ENCODE measurements at places on chromosomes 4 and X.

GRCh38 chr4:111678479-111678878 is 466.8 kb upstream of the FAM241A start:
- DNase-seq = no peak

GRCh38 chrX:148615491-148615890 is 115.1 kb downstream of the AFF2 start:
- DNase-seq = no peak

GRCh38 chr4:77044461-77045150 is 31.2 kb downstream of the CCNI start:
- peak; percentile 80 for DNase-seq

- no peak for DNase-seq
Measured at GRCh38 chr4:20687864-20688263, 12.4 kb upstream of the PACRGL start.

GRCh38 chrX:45852884-45853283 is 652.2 kb upstream of the DIPK2B start:
- DNase-seq = no peak

DNA sequence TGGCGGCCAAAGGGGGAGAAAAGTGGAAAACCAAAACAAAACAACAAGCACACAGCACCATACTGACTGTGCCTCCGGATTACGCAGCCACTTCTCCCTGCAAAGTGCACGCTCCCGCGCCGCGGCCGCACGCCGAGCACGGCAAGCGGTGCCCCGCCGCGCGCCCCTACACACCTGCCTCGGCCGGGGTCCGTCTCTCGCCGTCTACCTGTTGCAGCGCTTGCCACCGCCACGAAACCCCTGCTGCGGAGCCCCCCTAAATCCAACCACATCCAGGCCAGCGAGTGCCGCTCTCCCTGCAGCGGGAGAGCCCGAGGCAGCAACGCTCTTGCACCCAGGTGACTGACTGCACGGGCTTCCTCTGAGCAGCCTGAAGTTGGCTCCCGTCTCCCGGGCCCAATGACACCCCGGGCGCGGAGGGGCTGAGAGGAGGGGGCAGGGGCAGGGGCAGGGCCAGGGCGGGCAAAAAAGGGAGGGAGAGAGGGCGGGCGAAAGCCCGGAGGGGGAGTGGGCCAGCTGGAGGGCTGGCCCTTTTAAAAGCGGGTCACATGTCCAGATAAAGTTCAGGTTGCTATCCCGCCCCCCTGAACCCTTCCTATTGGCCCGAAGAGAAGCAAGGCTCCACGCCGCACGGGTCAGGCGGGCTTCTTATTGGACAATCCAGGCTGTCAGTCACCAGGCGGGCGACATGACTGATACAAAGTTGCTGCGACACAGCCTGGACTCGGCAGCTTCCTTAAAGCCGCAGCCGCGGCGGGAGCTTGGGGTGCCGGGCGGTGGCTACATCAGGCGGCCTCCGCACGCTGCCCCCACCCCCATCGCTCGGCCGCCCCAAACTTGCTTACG is at the start of gene NR3C2:
NR3C2 (minus strand) TSS at position 429 of the 846 bp plus-strand sequence.
- peak; percentile 97 for DNase-seq

DNA sequence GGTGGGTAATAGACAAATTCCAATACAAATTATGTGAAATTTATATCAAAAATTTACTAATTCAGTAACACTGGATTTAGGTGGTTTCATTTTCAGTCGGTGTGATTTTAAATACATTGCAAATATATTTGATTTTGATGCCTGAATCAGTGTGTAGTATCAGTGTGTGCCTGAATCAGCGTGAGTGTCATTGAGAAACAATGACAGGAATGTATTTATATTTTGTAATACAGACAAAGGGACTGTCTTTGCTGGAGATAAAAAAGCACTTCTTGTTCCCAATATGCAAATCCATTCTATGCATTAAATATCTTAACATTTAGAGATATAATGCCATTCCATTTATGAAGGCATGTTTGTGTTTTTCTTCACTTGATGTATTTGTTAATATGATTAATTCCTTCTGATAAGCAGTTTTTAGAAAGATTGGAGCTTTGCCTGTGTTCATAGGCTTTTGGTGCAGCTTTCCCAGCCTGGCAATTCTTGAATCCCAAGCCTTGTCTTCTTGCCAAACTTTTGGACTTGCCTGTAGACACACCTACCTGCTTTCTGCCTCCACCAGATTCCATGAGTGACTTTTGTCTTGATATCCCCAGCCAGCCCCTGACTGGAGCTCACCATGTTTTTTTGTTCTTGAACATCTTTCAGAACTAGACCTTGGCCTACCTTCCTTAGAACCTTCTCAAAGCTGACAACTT is 243.8 kb downstream of the ADGRL3 start:
- DNase-seq = no peak

- no peak for DNase-seq
Measured at GRCh38 chr4:108166038-108166437, 2.7 kb downstream of the LEF1 start.

GRCh38 chrX:39645178-39645895 is 452.4 kb downstream of the BCOR start:
- DNase-seq = no peak

DNA sequence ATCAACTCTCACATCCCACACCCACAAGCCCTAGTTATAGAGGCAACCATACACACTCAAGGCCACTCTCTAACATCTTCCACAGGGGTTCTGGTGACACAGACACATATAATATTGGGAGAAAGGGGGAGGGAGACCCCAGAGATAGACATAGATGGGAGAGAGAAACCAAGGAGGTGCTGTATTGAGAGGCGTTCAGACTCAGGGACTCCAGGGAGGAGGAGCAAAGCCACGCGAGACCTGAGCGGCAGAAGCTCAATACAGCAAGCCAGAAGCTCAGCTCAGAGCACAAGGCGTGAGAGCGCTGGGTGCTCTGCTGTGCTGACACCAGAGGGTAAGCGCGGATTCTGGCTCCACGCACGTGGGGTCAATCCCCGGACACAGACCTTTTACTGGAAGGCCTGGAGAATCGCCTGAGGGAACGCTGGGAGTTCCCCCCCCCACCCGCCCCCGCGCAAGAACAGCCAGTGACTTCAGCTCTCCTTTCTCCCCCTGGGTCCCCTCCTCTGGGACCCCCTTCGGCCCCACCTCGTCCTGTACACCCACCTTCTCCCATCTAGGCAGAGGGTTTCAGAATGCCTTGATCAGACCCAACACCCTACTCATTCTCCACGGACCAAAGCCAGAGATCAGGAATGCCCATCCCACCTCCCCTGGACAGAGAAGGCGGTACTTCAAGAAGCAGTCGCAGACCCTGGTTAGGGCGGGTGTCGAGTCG is 8.7 kb downstream of the MSX1 start:
- DNase-seq = no peak

DNA sequence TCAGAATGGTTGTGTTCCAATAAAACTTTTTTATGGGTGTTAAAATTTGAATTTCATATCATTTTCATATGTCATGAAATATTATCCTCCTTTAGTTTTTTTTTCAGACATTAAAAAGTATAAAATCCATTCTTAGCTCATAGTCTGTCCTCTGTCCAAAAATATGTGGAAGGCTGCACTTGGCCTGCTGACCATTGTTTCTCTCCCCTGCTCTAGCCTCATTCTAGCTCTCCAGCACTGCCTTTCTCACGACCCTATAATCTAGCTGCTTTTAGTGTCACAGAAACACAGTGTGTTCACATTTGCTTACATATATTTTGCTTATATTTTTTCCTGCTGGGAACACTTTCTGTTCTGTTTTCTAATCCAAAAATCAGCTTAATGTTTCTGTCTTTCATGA is 165.0 kb upstream of the ANK2 start:
- DNase-seq = no peak

DNA sequence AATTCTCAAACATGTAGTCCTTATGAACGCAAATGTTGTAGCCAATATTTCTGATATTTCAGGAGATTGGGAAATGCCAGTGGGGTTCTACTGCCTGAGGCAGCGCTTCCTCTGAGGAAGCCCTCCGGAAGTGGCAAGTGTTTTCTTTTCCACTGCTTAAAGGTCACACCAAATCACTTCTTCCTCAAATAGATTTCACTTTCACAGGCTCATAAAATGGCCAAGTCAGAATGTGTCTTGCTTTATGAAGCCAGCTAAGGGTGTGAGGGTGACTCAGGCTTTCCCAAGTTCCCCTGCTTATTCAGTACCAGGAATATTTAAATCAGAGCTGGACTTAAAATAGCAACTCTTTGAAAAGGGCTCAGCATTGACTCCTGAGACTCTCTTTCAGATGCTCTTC is 514.2 kb upstream of the DIPK2B start:
- no peak for DNase-seq

GRCh38 chr4:158760866-158761265 is 8.0 kb upstream of the FNIP2 start:
- no peak for DNase-seq

DNA sequence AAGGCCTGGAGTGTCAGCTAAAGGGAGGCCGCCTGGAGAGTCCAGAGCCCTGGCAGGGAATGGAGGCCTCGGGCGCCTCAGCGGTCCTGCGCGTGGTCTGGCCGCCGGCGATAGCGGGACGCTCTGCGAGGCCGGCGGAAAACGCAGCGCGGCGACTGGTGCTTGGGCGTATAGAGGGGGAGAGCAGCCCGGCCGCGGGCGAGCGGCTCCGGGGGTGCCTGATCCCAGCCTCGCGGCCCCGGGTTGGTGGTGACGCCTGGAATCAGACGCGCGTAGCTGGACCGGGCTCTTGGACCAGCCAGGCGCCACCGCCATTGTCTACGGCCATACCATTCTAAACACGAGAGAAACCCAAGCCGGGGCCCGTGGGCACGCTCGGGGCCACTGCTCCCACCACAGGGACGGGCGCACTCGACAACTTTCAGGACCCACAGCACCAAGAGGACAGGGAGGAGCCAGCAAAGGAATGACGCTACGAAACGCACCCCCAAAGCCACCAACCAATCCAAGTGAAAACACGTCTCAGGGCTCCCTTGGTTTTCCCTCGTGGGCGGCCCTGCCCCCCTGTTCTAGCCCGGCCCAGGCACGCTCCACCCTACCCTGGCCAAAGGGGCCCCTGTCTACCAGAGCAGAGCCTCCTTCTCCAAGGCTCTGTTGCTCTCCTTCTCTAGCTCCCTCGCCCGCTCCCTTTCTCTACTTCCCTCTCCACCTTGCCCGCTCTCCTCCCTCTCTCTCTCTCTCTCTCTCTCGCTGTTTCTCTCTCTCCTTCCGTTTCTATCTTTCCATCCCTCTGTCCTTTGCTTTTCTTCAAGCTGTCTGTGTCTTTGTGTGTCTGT is 7.8 kb downstream of the FRG2 start:
- no peak for DNase-seq

- no peak for DNase-seq
Measured at GRCh38 chr4:188867796-188868195, 728.6 kb downstream of the TRIML1 start.

DNA sequence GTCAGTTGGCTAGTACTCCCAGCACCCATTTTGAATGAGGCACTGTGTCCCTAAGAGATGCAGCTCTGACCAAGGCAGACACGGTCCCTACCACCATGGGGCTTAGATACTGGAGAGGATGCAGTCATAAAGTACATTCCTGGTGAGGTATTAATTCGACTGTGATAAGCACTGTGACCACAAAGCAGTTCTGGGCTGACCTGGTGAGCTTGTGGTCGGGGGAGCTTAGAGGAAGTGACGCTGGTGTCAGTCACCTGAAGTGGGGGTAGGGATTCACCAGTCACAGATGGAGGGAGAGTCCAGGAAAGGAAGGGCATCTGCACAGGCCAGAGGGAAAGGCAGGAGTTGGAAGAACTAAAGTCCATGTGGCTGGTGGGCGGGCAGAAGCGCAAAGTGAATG is 15.8 kb upstream of the CLTRN start:
- DNase-seq = no peak

DNA sequence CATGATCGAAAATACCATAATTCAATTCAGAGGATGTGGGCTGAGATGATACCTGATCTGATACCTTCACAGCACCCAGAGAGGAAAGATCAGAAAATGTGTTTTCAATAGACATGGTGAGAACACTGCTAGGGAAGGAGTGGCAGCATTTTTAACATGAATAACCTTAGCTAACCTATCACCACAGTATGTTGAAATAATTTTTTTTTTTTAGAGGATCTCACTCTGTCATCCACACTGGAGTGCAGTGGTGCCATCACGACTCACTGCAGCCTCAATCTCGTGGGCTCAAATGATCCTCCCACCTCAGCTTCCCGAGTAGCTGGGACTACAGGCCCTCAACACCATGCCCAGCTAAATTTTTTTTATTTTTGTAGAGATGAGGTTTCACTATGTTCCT is 90.5 kb upstream of the RAPGEF2 start:
- no peak for DNase-seq

DNA sequence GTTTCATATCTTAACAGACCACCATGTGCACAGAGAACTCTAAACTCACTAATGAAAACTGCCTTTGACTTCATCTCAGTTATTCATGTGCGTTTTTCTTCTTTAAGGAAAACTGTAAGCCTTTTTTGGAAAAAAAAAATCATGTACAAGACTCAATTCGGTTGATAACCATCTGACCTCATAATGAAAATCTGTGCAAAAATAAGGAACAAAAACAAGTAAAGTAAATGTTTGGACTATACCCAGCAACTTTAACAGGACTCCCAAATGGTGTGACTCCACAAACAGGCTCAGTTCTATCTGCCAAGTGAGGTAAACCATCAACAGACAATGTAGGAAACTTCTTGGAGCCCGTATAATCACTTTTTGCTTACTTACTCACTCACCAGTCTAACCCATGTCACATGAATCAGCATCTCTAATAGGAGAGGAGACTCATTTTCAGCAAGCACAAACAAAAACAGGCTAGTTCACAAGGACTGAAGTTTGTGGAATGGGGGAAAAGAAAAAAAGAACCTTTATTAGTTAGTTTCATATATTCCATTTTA is 9.3 kb downstream of the APOO start:
- DNase-seq = no peak

GRCh38 chrX:8042304-8042703 is 115.1 kb upstream of the PNPLA4 start:
- DNase-seq = no peak

- peak; percentile 73 for DNase-seq
Measured at GRCh38 chr4:183840311-183840710, 64.8 kb upstream of the STOX2 start.

DNA sequence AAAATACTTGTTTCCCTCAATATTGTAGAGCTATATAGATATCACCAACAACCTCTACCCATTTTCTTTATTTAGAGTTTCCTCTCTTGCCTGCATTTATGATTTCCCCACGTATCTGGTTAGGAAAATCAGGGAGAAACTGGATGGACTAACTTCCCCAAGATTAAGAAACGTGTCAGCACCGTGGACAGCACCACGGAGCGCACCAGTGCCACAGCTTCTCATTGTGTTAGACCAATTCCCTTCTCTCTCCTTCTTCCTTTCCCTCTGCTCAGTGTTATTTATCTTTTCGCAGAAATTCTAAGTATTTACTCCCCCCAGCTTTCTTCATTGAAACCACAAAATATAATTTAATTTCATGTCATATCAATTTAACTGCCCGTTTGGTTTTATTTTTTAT is 568.6 kb upstream of the BOD1L1 start:
- peak; percentile 15 for DNase-seq
